AML-193 (cell line): ENCODE measurements at places on chromosomes 2 and 18.

GRCh38 chr2:88530081-88530480, 77.6 kb upstream of the FOXI3 start:
- no peak for DNase-seq

- DNase-seq: no peak
Observed at GRCh38 chr2:71498261-71498701, 44.9 kb downstream of the DYSF start.

DNA sequence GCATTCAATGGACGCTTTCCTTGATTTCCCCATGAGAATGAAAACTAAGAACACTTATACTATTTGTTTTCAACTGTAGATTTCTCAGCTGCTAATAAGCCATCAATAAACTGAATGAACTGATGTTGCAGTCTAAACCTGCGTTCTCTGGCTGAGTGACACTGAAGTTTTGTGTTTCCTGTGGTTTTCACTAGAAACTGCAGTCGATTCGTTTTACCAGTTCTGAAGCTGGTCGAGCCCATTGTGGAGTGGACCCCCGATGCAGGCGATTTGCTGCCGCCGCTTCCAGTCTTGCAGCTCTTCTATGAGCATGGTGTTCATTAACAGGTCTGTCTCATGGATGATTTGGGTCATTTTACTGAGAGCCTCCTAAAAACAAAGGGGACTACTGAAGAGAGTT, 50.6 kb upstream of the STAT1 start:
- DNase-seq: no peak

DNA sequence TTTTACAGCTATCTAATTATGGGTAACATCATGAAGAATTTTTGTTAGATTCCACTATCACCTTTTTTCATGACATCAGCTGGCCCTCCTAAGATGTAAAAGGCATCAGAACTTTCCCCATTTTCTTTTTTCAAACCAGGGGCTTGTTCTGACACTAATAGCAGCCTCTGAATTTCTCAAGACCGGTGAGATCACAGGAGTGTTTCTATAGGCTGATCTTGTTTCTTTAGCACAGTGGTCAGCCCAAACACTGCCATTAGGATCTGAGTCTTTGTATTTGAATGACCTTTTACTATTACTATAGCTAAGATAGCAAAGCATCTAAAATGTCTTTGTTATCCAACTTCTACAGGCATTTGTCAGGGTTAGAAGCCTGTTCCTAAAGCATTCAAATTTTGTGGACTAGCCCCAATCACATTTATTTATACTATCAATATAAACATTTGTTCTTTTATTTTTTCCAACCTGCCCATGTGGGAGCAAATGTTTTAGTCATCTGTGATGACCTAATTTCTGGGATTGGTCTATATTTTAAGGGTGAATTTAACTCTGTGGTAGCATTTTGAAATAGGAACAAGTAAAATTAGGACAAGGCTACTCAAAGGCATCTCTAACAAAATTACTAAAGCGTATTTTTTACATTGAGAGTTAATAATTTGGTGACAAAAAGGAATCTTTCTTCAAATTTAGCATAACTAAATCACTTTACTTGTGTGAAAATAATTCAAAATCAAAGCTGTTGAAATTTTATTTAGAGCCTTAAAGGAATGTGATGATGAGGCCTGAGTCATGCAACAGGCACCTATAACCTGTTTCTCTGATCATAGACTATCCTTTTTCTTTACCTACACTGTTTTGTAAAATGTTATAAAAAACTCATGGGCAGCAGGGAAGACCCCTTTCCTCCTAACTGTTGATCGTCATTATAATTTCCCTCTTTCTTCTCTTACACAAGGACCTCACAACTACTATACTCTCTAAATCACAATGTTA, 39.3 kb downstream of the ZAP70 start:
- no peak for DNase-seq

- no peak for DNase-seq
Observed at GRCh38 chr2:20457661-20458630, 11.1 kb downstream of the RHOB start.

DNA sequence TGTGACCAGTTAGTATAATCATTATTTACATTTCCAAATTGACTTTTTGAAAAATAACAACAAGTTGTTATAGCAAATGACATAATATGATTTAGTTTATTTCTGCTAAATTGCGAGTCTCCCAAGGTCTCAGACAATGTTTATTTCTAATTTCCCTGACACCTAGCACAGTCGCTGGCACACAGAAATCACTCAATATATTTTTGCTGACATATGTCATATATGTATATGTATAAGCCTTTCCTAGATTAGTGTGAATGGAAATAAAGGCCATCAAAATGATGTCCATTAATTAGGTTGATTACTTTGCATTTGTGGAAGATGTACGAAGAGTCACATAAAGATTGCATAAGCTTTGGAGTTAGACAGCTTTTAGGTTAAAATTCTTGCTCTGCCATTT, 136.7 kb upstream of the CDH2 start:
- DNase-seq: no peak

- DNase-seq: no peak
Observed at GRCh38 chr18:79525556-79526467, 130.1 kb downstream of the NFATC1 start.

GRCh38 chr18:61414086-61414485, 80.9 kb downstream of the CDH20 start:
- DNase-seq: no peak

DNA sequence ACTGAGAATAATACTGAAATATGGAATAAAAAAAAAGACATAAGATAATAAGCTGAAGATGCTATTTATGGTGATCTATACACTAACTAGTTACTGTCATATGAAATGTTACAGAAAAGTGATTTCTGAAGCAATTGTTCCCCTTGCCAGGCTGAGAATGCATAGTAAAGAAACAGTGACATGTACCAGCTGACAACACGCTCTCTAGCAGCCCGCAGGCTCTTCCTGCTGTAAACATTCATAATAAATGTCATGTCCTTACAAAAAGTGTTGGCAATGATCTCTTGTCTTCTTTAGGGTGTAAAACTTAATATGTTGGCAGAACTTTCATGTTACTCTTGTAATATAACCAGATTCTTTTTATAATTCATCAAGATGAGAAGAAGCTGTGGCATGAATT, 1171.3 kb downstream of the DSC3 start:
- DNase-seq: no peak

GRCh38 chr2:84766791-84767190, 114.1 kb downstream of the TRABD2A start:
- no peak for DNase-seq

GRCh38 chr2:26671691-26672090, 20.8 kb upstream of the KCNK3 start:
- no peak for DNase-seq

GRCh38 chr2:191341436-191341835, 96.2 kb downstream of the MYO1B start:
- no peak for DNase-seq

DNA sequence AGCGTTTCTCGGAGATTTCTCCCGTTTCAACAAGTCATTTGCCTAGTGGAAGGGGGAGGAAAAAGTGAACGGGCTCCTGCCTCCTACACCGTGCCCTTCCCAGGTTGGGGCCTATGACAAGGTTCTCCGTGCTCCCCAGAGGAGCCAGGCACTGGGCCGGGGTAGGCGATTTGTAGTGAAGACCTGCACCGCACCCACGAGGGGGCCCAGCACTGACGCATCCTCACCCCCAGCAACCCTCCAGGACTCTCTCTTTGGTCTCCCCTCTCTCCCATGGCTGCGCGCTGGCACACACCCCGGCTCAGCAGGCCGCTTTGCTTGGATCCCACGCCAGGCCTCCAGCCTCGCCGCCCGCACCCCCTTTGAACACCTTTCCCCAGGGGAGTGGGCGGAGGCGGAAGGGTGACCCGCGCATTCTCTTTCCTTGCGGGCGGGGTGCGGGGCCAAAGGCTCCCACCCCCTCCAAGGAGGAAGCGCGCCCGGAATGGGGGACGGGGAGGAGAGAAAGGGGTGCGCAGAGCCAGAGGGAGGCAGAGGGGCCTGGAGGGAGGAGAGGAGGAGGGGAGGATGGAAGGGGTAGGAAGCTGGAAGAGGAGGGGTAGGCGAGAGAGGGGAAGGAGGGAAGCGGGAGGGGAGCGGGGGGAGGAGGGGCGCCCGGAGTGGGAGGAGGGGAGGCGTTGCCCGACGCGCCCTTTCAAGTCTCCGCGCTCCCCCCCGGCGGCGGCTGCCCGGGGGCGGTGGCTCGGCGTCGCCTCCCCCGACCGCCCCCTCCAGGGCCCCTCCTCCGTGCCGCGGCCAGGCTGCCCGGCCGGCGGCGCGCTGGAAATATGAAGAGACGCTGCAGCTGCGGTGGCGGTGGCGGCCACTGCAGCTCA, at the start of gene APCDD1:
Gene APCDD1, plus strand, starts transcription at position 830 of the 875 bp plus-strand sequence. CDS start 347 bp downstream, outside the sequence.
- no peak for DNase-seq

- no peak for DNase-seq
Observed at GRCh38 chr2:191222507-191222906, 22.7 kb upstream of the MYO1B start.

DNA sequence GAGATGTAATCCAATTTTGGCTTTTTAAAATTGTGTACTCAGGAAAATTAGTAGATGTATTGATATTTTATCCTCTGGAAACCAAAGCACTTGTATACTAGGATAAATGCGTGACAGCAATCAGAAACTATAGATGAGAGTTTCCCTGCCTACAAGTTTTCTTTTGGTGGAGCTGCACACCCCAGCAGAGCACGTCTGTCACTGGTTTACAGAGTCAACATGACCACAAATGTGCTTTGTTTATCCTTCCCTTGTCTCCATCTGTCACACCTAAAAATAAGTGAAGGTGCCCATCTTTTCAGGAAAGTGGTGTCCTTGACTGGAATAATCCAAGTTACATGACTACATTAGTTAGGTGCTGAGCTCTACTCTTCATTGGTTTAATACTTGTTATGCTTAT, 210.4 kb upstream of the DSEL start:
- DNase-seq: no peak

- DNase-seq: peak; percentile 25
Observed at GRCh38 chr18:57959278-57959677, 84.7 kb upstream of the NEDD4L start.

DNA sequence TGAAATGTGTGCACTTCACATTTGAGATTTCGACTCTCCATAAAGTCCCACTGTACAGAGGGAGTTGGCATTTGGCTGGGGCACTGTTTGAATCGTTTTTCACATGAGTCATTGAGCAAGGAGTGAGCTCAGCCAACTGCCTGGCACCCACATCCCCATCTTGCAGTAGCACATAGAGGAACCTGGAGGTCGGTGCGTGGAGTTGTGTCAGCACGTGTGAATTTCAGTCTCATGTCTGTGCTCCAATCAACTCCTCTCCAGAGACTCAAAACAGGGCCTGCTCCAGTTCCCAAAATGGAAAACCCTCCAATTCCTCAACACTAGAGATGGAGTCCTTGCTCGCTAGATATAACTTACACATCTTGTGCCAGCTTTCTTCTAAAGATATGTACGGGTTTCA, 126.8 kb upstream of the CAPN13 start:
- peak; percentile 72 for DNase-seq

- no peak for DNase-seq
Observed at GRCh38 chr2:144430722-144431391, 89.1 kb downstream of the ZEB2 start.

- DNase-seq: peak; percentile 86
Observed at GRCh38 chr2:98091738-98092137, 4.8 kb downstream of the VWA3B start.

- DNase-seq: no peak
Observed at GRCh38 chr2:126515471-126515870, 140.5 kb upstream of the GYPC start.

- DNase-seq: no peak
Observed at GRCh38 chr18:36522509-36522908, 225.0 kb downstream of the FHOD3 start.

DNA sequence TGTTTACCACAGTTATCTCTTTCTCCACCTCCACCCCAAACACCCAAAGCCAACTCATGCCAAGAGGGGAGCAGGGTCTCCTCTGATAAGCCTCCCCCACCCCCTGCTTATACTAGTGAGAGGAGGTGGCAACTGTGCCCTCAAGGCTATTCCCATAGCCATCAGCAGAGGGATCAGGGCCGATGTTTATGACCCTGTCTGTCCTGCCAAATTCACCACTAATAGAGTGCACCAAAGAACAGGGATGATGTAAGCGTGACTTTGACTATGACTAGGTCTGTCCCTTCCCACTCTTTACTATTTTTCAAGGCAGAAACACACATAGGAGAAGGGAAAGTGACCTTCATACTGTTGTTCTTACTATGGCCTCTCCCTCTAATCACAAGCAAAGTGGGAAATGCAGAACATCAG, 74.6 kb downstream of the CLHC1 start:
- no peak for DNase-seq

DNA sequence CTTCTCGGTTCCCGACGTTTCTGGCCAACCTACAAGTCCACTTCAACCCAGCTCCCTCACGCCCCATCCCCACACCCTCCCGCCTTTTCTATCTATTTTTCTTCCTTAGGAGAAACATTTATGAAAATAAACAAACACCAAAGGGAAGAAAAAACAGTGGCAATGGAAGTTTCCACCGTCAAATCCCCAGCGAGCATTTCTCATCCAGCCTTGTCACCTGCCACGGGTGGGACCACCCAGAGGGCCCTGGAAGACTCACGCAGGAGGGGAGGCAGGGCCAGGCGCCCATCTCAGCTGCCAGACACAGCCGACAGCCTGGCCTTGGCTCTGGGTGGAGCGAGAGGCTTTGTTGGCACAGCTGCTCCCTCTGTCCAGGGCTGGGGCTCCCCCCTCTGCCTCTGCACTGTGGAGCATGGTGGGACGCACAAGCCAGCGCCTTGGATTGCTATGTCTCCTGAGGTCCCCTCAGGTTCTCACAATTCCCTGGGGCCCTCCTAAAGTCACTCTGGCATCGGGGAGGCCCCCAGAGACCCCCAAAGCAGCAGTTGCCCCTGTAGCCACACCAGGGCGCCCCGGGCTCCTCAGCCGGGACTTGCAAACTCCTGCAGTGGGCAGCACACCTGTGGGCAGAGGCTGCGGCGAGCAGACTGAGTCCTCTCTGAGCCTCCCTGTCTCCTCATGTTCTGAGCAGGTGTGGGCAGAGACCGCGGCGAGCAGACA, 395.7 kb upstream of the SALL3 start:
- DNase-seq: no peak

DNA sequence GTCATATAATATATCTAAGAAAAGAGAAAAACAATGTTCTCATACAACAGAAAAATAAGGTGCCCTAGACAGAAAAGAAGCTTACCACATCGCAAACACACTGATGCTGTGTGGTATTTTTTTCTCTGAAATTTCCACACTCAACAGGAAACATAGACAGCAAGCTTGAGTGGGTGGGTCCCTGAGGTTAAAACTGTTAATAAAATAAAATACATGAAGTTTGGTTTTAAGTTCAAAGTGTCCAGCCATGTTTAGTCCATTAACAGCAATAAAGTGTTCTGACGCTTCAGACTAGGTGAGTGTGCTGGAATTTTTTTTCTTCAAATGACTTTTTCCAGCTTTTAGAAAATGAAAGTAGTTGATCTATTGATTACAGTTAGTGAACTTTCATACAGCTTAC, 83.3 kb upstream of the EPB41L5 start:
- peak; percentile 62 for DNase-seq

DNA sequence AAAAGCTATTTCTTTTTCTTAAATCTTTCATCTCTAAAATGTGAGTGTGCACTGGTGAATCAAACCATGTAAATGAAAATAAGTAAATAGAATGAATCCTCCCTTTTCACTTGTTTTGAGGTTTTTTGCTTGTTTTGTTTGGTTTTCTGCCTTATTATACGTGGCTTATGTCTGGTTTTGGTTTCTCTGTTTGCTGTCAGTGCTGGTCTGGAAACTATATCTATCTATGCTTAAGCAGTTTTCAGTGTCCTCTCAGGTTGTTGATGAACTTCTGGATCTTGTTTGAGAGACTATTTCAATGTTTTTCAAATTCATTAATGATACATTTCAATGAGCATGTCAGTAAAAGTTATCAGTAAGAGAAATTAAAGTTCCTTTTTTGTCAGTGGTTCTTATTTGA, 48.1 kb upstream of the TNFRSF11A start:
- DNase-seq: no peak
